ENCODE measurements at places on chromosomes 11 and 22.
A peak's percentile ranks its signal among the peaks of the same experiment; 100 is the strongest.

GRCh38 chr22:36399472-36399778 is 11.7 kb upstream of the MYH9 start:
- DNase-seq, result no peak

GRCh38 chr11:120710354-120711131 is 199.0 kb downstream of the GRIK4 start:
- no peak for DNase-seq

DNA sequence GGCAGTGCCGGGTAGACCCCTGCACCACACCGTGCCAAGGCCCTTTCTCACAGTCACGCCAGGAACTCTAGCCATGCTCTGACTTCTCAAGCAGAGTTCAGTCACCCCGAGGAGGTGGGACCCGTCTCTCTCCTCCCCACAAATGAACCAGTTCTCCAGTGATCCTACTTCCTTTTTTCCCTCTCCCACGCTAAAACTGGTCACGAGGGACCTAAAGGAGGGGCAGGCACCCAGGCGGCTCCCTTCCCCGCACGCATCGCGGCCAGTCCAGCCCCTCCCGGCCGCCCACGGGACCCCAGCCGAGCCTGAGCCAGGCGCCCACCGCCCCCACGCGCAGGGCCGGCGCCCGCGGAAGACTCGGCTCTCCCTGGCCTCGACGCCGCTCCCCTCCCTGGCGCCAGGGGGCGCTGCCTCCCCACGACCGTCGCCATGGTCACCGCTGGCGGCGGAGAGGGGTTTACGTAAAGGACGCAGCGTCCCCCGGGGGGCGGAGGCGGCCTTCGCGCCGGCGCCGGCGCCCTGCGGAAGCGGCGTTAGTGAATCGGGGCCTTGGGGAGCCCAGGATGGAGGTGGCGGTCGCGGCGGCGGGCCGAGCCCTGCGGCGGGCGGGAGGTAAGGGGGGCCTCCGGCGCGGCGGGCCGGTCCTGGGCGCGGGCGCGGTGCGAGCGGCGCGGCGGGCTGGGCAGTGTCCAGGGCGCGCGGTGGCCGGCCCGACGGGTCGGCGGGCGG is at the start of gene DAGLA:
TSS of gene DAGLA (plus strand) at position 499 of the 729 bp plus-strand sequence. CDS start 39,765 bp downstream, outside the sequence.
- peak; percentile 79 for DNase-seq

- DNase-seq, result no peak
These were observed 57.8 kb downstream of the RBFOX2 start for GRCh38 chr22:35970616-35971455.

GRCh38 chr22:22843848-22844247 is 43.8 kb upstream of the IGLL5 start:
- DNase-seq, result no peak

GRCh38 chr11:50044647-50045046 is 12.0 kb downstream of the OR4C45 start:
- DNase-seq, result no peak

DNA sequence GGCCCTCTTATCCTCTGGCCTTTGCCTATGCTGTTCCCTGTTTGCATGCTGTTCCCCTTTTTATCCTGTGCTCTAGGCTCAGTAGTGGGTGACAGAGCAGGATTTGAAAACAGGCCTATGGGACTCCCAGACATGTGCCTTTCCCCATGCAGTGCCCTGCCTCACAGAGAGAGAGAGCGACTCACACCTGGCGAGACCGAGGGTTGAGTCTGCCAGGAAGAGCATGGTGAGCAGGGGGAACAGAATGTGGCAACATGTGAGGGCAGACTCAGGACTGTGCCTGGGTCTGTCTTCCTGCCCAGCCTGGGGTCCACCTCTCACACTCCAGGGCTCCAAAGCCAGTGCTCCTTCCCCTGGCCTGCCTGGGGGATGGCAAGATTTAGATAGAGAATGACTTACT is 75.0 kb downstream of the NFAM1 start:
- no peak for DNase-seq

- no peak for DNase-seq
These were observed 4.8 kb upstream of the CD248 start for GRCh38 chr11:66321606-66322005.

- DNase-seq, result no peak
These were observed 26.3 kb downstream of the PRCP start for GRCh38 chr11:82873919-82874333.

- no peak for DNase-seq
These were observed 20.2 kb downstream of the PVALB start for GRCh38 chr22:36796552-36797175.

- no peak for DNase-seq
These were observed 7.3 kb downstream of the NAV2 start for GRCh38 chr11:19719960-19720359.

DNA sequence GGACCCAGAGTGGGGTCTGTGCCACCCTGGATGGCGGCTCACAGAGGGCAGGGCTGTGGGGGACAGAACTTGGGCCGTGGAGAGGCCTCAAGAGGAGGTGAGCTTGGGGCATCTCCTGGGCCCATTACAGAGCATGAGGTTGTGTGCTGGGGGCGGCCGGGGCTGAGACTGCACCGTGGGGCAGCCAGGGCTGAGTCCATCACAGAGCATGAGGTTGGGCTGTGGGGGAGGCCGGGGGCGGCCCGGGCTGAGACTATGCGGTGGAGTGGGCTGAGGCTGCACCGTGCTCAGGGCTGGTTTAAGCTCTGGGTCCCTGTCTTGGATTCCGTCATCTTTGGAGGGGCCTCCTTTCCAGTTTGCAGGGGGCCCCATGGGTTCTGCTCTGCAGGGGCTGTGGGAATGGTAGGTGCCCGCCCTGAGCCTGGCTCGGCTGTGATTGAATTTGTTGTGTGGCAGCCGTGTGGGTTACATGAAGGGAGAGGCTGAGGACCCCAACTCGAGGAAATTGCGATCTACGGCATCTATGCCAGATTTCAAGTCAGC is 38.1 kb upstream of the MUC5AC start:
- peak; percentile 11 for DNase-seq

DNA sequence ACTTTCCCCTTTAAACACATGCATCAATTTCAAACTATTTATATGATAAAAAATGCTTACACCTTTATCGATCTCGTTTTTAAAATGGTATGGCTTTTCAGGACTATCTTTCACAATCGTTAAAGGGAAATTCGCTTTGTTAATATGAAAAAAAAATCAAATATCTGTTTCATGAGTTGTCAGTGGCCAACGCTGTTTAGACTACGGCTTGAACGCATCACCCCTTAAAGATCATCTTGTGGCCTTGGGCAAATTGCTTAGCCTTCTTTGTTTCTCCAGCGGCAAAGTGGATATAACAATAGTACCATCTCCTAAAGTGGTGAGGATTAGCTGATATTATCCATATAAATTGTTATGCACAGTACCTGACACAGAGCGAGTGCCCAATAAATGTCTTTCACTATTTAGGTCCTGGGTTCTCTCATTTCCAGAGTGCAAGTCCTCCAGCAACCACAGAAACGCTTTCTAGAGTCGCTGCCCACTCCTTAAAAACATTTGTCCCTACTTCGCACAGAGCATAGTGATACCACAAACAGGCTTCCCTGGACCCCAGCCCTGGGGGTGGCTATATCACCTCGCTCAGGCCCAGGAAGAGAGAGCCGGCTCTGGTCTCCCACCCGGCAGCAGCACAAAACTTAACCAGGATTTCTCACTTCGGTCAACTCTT is 904 bp downstream of the SLC35F2 start:
- no peak for DNase-seq

GRCh38 chr11:22390283-22390655 is 52.1 kb downstream of the SLC17A6 start:
- DNase-seq, result no peak

DNA sequence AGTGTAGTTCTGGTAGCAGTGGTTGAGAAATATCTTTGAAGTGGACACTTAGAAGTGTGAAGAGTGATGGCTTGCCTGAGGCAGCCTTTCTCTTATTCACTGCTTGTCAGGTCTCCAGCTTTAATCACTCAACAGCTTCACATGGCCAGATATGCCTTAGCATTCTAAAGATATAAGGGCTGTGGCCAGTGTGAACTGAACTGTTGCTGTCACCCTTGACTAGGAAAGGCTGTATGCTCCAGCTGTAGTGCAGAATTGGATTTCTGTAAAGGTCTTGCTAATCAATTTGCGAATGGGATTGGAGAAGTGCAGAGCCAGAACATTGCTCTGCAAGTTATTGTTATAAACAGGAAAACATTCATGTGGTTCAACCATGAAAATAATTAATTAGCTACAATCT is 266.7 kb downstream of the TMEM135 start:
- no peak for DNase-seq

- DNase-seq, result peak; percentile 54
These were observed 3.9 kb downstream of the RHOG start for GRCh38 chr11:3836903-3837302.

GRCh38 chr11:132043714-132044113 is 673.3 kb downstream of the NTM start:
- no peak for DNase-seq

DNA sequence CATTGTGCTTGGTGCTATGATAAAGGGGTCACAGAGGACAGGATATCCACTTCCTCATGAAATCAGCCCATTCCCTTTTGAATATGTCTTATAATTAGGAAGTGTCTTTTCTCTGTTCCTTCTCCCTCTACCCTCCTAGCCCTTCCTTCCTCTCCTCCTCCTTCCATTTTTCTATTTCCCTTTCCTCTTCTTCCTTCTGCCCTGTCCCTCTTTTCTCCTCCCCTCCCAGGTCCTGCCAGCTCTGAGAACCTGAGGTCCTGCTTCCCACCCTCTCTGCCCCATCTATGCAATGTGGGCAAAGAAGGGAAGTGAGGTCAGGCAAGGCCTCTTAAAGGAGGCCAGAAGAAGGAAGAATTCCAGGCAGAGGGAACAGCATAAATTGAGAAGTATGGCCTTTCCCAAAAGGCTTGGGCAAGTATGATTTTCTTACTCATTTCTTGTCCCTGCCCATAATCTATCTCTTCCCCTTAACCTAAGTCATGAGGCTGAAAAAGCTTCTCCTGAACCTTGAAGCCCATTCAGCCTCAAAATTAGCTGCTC is 7.7 kb upstream of the UBASH3B start:
- DNase-seq, result no peak

DNA sequence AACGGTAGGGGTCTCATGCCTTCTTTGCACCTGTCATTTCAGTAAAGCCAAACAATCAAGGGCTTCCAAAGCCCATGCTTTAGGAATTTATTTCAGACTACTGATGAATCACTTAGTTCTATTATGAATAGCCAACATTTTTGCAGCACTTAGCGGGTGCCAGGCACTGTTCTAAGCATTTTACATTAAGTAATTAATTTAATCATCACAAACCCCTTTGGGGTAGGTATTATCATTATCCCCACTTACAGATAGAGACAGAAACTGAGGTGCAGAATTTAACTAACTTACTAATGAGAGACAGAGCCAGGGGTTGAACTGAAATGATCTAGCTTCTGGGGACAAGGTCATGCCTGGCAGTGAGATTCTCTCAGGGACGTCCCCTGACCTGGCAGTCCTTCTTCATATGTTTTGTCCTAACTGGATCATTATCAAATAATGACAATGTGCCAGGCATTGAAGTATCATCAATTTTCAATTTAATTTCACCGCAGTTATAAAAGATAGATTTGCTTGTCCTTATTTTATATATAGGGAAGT is 31.7 kb upstream of the NAV2 start:
- no peak for DNase-seq

DNA sequence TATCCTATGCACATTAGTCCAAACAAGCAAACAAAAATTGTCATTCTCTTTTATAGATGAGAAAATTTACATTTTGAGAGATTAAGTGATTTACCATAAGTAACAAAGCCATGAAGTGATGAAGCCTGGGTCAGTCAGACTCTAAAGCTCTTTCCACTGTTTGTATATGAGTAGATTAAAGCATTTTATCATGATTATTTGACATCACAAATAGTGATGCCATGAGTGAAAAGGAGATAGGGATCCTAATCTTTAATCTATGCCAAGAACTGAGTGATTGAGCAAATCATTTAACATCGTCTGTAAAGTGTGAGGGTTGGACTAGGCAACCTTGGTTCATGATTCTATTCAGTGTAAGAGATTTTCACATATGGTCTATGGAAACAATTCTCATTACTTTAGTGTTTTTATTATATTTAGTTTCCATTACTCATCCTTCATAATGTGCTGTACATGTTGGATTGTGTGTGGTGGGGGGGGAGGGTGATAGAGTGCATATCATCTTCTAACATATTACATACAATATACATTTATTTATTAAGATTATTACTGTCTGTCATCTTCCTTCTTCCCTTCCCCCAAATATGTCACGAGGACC is 50.7 kb downstream of the ARHGEF12 start:
- DNase-seq, result no peak

- DNase-seq, result no peak
These were observed 46.1 kb downstream of the RASSF10 start for GRCh38 chr11:13055200-13055599.

DNA sequence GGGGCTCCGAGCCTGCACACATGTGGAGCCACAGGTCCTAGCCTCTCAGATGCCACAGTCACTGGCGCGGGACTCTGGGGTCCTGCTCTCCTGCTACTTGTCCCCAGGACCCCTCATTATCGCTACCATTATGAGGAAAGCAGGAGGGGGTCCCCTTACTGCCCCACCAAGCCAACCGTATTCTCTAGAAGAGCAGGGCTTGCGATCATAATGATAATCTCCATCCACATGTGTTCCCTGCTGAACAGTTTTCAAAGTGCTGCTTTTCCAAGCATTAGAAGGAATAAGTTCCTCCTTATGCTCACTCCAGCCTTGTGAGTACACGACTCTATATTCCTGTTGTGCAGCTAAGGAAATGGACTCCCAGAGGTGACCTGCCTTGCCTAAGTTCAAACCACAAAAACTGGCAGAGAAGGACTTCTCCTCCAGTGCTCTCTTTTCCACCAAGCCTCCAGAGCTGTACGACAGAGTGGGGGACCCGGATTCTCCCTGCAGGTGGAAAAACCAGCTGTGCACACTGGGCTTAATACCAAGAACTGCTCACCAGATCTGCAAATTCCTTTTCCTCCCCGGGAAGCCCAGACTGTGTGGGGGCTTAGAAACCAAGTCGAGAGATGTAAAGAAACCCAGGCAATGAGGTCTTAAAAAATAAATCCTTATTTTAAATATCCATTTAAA is 92.8 kb upstream of the DRD2 start:
- DNase-seq, result no peak

DNA sequence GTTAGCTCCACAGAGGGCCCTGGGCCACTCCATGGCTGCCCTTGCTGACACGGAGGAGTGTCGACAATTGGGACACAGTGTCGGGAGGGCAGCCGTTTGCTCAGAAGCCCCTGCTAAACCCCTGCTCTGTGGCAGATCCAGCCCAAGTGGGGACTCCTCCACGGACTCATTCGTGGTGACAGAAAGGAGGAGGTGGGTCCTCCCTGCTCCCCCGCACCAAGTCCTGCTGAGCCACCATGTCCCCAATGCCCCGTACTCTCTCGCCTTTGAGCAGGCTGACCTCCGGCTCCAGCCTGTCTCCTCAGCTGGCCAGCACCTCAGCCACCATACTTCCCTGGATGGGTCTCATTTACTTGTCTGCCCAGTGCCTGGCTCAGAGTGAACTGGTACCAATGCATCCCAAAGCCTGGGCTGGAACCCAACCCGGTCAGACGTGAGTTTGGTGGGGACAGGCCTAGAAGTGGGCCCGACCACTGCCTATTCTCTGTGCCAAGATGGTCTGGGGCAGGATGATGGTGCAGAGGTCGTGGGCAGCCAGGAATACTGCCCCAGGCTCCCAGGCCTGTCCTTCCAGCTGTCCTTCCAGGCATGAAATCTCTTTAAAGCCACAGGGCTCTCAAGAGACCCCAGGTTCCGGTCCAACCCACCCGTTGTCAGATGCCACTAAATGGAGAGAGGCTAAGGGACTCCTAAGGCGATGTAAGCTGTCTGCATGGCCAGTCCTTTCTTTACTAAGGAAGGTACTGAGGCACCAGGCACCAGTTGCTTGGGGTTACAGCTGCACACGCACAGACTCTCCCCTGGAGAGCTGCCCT is 4.3 kb downstream of the CBX6 start:
- no peak for DNase-seq

GRCh38 chr11:75386942-75387630 is 12.2 kb upstream of the RPS3 start:
- DNase-seq, result no peak

GRCh38 chr22:48199667-48200066 is 1437.2 kb downstream of the TBC1D22A start:
- no peak for DNase-seq

Data from activated CD8-positive, alpha-beta memory T cell treated with anti-CD3 and anti-CD28 coated beads, Interleukin-2, amount 50 U/mL, for 4 hours (primary cell).